ENCODE measurements at places on chromosomes 13 and 19.

DNA sequence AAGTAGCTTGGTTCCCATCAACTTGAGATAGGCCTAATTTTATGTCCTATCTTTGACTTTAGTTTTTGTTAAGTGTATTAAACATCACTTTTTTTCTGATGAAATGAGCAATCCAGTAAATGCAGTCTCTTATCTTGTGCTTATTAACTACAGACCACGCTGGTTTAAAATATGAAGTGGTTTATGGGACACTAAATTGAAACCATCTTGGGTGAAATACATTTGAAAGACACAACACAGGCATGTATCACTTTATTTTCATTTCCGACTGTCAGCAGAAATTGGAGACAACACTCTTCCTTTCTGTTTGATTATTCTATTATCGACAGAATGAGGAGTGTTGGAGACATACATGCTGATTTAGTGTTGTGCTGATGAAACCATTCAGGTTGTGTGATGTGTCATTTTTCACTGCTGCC, 447.7 kb downstream of the GPC6 start:
- no peak for DNase-seq

GRCh38 chr13:76016799-76017400, 380.8 kb downstream of the LMO7 start:
- no peak for DNase-seq

GRCh38 chr13:102817907-102818306, 19.0 kb downstream of the BIVM start:
- no peak for DNase-seq

DNA sequence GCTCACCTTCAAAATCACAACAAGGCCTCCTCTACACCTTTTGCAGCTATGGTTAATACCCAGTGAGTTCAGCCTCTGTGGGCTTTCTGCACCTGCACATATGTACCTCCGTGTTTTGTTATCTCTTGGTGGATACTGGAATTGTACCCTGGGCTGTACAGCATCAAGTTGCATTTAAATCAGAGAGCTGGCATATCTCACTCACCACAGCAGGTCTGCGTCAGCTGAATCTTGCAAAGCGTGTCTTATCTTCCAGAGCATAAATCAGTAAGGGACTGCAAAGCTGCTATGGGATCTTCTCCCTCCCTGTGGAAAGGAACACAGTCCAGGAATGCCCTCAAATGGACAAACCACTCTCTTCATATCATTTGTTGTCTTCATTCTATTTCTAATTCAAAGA, 1048.7 kb downstream of the UQCRFS1 start:
- DNase-seq, result no peak

- DNase-seq, result no peak
Observed at GRCh38 chr19:15251749-15252397, 19.6 kb upstream of the EPHX3 start.

- no peak for DNase-seq
Observed at GRCh38 chr19:2532252-2533071, 56.5 kb downstream of the GADD45B start.

- DNase-seq, result no peak
Observed at GRCh38 chr19:40774916-40775631, at the start of gene MIA. Gene MIA (plus strand): TSS chr19:40775521. CDS start chr19:40775543, 22 bp downstream.

DNA sequence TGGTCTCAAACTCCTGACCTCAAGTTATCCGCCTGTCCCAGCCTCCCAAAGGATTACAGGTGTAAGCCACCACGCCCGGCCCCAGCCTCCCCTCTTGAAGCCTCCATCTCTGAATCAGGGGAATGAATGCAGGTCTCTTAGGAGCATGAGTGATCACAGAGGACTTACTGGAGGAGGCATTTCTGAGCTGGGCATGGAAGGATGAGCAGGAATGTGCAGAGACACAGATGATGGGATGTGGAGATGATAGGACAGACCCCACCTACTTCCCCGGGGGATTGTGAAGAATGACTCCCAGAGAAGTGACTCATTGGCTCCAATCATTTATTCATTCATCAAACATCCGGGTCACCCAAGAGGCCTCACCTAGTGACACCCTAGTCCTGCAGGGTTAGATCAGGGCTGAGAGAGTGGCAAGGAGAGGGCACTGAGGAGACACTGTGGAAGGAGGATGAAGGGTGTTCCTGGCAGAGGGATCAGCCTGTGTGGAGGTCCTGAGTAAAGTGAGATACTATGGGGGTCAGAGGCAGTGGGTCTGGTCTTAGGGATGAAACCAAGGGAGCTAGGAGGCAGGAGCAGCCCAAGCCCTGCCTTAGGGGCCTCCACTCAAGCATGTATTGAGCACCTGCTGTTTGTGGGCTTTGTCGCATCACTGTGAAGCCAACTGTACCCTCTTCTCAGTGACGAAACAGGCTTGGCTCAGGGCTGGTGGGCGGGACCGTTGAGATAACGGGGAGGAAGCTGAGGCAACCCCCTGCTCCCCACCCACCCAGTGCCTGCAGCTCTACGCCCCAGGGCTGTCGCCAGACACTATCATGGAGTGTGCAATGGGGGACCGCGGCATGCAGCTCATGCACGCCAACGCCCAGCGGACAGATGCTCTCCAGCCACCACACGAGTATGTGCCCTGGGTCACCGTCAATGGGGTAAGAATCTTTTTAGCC, 3.0 kb downstream of the IFI30 start:
- no peak for DNase-seq

DNA sequence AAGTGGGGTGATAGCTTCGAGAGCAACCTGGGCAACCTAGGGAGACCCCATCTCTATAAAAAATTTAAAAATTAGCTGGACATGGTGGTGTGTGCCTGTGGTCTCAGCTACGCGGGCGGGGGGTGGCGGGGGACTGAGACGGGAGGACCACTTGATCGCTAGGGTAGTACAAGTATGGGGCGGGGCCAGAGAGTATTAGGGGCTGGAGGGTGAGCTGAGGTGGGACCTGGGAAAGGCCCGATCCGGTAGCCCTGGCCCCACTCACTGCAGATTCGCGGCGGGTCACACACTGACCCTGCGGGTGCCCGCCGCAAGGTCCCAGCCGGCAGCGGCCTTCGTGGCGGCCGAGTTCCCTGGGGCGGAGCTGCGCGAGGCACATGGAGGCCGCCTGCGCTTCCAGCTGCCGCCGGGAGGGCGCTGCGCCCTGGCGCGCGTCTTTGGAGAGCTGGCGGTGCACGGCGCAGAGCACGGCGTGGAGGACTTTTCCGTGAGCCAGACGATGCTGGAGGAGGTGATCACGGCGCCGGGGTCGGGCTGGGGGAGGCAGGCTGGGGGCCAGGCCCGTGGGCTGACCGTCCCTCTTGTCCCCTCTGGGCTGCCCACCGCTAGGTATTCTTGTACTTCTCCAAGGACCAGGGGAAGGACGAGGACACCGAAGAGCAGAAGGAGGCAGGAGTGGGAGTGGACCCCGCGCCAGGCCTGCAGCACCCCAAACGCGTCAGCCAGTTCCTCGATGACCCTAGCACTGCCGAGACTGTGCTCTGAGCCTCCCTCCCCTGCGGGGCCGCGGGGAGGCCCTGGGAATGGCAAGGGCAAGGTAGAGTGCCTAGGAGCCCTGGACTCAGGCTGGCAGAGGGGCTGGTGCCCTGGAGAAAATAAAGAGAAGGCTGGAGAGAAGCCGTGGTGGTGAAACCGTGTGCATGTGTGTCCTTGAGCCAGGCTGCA, 2.0 kb upstream of the ARHGAP45 start:
- no peak for DNase-seq

DNA sequence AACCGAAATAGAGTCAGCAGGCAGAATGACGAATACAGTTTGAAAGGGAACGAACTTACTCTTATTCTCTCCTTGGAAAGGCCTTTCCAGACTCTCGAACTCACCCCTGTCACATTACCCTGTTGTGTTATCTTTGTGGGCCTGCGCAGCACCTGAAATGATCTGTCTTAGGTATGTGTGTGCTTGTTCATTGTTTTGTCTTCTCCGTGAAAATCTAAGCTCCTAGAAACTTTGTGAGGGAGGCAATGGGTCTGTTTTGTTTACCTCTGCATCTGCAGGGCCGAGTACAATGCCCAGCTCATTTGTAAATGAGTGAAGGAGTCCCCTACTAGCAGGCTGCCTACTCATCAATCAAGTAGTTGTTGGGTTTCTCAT, 19.6 kb downstream of the HMGB1 start:
- no peak for DNase-seq

DNA sequence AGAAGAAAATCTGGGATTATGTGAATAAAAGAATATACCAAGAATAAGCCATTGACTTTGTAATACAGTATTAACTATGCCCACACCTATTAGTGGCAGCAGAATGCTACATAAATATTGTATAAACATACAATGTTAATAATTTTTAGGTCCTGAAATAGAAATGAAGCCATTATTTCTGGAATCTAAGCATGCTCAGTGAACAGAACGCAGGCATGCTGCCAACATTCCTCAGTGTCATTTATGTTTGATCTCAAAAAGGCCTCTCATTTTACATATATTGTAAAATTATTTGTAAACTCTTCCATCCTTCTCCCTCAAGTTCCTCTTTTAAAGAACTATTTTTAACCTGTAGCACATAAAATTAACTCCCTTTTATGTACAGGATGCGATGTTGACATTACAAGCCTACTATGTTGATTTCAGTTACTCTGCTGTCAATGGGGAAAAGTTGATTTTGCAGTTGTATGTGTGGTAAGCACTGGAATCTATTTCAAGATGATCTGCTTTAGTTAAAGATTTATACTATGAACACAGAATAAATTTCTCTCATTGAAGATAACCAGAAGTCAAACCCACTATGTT, 118.8 kb downstream of the VWA8 start:
- no peak for DNase-seq

GRCh38 chr19:3604987-3605343, 1.7 kb downstream of the TBXA2R start:
- no peak for DNase-seq

DNA sequence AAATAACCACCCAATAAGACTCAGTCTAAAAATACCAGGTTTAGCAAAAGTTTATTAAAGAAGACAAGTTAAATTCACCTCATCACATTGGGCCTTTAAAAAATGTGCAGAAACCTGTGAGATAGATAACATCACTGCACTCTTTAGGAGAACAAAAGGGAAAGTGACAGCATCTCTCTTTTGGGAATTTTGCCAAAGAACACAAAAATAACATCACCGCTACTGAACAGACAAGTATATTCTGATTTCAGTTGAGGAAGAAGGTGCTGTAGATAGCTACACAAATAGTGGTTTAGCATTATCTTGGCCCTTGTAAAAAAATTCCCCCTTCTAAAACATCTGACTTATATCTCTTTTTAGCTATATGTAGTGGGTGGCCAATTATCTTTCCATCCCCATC, 244.7 kb downstream of the VWA8 start:
- no peak for DNase-seq

DNA sequence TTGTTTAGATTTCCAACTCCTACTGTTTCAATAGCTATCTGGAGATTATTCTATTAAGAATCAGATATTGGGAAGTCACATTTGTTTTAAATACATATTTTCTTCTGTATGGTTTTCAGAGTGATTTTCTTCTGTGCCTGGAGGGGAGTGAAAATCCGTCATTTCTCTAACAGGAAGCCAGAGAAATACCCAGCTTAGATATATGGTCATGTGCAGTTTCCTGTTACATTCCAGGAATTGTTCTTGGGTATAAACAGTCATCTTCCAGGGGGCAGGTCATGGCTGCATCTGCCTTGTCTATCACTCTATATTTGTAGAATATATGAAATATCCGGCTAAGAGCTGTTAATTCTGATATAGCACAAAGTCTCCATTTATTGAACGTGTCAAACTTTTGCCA, 77.5 kb upstream of the MIR17HG start:
- DNase-seq, result no peak

GRCh38 chr13:95457294-95457693, 95.2 kb upstream of the CLDN10 start:
- no peak for DNase-seq

DNA sequence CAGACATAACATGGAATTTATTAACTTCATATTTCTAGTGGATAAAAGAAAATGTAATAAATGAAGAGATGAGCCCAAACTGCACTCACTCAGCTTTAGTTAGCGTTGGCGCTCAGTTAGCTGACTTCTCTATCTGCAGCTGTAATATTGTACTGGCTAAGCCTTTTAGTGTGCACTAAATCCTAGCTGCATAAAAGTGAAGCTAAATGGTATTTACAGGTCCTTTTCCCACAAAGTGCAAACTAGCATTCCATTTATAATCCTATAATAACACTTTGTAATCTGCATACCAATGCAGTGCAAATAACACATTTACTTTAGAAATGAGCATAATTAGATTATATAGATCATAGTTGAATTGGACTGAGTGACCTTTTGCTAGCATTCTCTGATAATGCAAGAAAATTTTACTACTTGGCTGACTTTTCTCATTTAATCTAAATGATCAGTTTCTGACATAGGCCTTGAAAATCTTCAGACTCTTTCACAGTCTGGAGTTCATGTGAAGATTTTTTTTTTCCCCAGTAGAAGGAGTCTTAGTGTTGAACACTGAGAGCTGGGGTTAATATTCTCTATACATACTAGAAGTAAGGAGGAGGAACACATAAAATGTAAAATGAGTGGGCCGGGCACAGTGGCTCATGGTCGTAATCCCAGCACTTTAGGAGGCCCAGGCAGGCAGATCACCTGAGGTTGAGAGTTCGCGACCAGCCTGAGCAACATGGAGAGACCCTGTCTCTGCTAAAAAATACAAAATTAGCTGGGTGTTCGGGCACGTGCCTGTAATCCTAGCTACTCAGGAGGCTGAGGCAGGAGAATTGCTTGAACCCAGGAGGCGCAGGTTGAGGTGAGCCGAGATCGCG, 1426.4 kb downstream of the PCDH9 start:
- DNase-seq, result no peak

DNA sequence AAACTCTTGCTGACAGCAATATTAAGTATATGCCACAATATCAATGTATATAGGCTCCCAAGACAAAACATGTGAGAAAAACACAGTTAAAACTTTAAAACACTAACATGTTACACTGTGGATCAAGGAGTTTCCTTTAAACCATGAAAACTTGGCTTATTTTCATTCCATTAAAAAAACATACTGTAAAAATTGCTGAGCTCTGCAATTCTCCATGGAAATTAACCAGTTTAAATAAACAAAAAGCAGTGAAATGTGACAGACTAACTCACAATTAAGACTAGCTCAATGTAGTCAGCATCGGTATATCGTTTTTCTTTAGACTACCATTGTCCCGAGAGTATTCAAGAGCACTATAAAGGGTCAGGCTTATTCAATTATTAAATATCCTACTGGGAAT, 930.5 kb upstream of the SLITRK1 start:
- no peak for DNase-seq

GRCh38 chr19:38842439-38843174, 7.2 kb downstream of the HNRNPL start:
- no peak for DNase-seq

DNA sequence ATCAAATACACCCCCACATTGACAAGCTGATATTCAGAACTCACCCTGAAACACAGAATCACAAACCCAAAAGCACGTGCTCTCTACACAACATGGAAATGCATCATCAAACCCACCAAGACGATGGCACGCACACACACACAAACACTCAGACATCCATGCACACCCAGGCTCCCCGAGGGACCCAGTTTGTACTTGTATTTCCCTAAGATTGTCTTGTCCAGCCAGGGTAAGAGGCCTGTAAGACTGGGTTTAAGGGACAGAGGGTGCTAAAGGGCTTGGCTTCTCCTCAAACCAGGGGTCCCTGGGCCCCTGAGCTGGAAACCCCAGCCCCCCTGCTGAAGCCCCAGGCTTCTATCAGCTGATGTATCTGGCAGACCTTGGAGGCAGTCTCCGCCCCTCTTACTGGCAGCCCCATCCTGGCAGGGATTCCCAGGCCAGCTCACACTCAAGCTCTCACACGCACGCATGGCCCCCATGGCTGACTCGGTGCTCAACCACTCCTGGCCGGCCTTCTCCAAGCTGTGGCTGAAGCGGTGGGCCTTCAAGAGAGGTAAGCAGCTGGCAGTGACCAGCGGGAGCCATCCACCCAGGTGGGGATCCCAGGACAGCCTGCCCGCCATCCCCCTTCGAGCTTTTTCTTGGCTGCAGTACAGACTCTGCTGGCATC, 6.5 kb downstream of the ARHGEF18 start:
- DNase-seq, result no peak

Measured in NCI-H187 (cell line).